ENCODE measurements at places on chromosomes 5 and 9.

DNA sequence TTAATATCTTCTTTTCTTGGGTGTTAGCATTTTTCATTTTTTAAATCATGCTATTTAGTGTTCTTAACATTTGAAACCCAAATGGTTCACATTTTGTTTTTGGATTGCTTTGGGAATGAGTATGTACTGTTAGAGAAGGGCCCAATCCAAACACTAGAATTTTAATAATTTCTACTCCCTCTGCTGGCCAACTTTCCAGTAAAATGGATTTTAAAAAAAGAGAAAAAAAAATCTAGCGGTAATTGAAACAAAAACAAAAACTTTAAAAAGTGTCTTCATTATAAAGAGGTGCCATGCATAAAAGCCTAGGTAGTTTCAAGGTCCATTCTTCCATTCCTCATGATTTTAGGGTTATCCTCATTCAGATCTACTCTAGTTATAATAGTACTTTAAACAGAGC, 32.1 kb upstream of the RICTOR start:
- no peak for DNase-seq

- no peak for DNase-seq
Measured at GRCh38 chr5:62431735-62432620, 19.4 kb downstream of the IPO11 start.

DNA sequence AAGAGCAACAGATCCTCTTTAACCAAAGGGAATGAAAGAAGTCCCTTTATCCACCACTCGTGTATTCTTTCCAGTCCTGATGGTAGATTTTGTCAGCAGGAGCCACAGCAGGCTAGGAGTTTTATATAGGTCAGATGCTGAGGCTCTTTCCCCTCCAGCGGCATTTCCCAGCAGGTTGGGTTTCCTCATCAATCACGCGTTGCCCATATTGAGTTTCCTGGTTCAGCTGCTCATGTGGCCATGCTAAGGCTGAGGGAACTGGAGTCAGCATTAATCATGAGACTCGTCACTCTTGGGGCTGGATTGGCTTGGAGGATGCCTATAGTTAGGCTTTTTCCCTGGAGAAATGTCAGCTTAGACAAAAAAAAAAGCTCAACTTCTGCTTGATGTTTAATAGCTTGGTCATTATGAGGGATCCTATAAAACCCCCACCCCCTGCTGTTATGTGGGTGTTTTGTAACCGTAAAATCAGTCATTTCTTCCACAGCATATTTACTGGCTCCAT, 193.4 kb upstream of the GAS1 start:
- DNase-seq, result no peak

GRCh38 chr5:109935833-109936490, 246.2 kb downstream of the MAN2A1 start:
- DNase-seq, result no peak

- DNase-seq, result no peak
Measured at GRCh38 chr5:65774346-65774745, 52.3 kb downstream of the NLN start.
